A172 (cell line): ENCODE measurements at places on chromosomes 1 and 21.

- no peak for DNase-seq
Observed at GRCh38 chr1:30514945-30515344, 208.4 kb downstream of the MATN1 start.

DNA sequence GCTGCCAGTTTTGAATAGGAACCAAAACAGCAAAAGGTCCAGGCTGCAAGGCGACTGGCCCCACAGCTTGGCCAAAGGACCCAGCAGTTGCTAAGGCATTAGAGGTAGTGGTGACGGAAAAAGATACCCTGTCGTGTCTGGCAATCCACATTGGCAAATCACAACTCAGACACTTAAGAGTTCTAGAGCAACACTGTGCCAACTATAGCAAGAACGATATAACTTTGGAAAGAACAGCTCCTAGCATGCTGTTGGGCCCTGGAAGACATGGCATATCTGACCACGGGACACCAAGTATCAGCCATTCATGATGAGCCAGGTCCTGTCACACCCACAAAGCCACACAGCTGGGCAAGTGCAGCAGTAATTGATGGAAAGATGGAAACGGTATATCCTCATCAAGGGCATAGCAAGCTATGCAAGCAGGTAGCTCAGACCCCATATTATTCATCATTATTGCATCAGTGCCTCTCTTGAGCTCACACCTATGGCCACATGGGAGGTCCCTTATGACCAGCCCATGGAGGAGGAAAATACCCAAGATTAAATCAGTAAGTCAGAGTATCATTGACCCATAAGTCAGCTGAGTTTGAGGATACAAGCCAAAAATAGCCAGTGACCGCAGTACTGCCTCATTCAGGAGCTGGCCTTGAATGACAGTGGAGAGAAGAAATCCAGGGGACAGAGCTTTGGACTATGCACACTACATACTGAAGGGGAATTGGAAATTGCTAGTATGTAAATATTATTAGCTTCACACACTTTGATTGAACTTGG is 221.2 kb downstream of the SETD4 start:
- DNase-seq = no peak

DNA sequence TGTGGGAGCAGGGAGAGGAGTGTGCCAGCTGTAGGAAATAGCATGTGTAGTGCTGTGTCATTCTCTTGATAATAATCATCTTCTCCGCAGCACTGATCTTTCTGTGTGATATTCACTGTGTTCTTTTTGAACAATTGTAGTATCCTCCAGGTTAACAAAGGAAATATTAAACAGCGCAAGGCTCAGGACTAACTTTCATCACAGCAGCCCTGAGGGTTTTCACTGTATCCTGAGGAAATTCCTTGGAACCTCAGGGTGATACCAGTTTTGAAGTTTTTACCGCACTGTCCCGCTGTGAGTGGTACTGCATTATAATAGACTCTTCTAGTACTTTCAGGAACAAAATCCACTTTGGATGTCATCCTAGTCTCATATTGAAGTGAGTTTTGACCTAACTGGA is 228.4 kb upstream of the COA6 start:
- DNase-seq = no peak

DNA sequence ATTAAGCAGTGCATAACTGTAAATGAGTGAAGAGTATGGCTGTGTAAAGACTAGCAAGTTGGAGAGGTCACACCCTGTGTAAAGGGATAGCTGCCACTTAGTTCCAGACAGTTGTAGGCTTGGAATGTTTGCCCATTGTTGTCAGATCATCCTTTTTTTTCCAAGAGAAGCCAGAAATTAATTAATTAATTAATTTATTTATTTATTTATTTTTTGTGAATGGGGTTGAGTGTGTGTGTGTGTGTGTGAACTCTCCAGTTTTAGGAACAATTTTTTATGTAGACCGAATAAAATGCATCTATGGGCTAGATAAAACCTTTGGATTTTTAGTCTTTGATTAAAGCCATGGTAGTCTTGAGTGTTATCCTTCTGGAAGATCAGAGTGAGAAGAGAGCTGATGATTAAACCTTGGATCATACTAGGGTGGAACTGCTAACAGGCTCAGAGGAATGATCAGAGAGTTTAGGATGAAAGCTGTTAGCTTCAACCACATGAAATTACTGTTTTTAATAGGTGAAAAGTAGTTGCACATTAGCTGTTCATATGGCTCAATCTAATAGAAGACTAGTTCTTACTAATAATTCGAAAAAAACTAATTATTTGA is 58.4 kb downstream of the OSBPL9 start:
- no peak for DNase-seq

DNA sequence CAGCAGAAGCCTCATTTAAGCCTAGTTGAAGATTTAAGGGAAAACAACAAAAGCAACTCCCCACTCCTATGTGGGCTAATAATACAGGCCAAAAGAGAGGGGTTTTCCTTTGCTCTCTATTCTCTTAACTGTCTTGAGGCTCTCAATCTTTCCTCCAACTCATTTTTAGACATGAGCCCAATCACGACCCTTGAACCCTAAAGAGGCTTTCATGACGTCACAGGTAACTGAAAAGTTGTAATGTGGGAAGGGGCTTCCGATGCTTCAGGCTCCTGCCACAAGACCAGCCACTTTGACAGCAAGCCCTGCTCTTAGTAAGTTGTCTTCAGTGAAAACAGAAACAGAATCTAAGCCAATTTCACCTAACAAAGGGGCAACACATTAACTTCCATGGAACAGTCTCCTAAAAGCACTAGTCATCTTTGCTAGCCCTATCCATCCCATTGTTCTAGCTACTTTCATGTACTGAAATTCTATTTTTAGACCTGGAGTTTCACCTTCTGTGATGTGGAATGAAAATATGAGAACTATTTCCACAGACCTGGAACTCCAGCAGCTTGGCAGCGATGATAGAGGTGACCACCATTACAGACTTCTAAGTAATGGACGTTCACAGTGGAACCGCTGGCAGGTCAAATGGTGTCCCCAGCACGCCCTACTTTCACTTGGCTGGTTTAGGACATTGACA is 36.3 kb downstream of the GPR161 start:
- peak; percentile 33 for DNase-seq

DNA sequence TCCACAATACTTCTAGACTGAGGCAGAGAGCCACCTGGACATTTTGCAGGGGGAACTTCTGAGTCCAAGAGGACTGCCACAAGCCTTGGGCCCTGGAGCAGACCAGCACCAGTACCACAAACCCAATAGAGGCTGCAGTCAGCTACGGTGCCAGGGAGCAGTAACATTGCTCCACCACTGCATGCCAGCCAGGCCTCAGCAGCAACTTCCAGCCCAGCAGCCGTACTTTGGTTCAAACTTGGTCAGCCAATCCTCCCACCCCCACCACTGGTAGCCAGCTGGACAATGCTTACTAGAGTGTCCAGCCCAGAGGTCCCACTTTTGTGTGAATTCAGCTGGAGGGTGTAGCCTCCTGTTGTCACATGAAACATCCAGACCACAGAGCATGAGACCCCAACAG is 107.4 kb downstream of the SLC5A9 start:
- DNase-seq = no peak

- DNase-seq = no peak
Observed at GRCh38 chr1:114154146-114154962, 685 bp upstream of the SYT6 start.

DNA sequence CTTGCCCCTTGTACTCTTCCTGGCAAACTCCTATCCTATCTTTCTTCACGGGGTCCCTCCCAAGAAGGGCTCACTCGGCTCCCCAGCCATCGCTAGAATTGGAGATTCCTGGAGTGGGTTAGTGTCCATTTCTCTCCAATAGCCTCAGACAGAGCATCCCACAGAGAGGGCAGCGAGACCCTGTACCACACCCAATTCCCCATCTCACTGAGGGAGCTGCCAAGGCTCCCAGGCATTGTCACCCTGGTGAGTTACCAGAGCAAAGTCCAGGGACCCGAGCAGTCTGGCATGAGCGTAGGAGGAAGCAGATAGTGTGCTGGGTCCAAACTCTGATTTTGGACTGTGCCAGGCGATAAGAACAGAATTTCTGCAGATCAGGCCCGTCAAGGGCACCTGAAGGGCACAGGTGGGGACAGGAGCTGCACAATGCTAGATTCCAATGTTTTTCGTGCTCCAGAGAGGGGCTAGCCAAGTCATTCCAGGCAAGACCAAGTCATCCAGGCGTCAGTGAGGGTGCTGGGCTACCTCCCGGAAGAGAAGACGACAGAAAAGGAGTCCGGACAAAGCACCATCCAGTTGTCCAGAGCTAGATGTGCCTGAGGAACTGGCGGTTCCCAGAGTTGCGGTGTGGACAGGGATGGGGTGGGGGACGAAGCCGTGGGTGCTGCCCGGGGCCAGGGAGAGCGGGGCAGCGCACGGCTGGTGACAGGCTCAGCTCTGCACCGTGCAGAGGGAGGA is 15.3 kb downstream of the AKR7A3 start:
- no peak for DNase-seq

- peak; percentile 10 for DNase-seq
Observed at GRCh38 chr1:232951180-232951579, 769 bp downstream of the NTPCR start.

DNA sequence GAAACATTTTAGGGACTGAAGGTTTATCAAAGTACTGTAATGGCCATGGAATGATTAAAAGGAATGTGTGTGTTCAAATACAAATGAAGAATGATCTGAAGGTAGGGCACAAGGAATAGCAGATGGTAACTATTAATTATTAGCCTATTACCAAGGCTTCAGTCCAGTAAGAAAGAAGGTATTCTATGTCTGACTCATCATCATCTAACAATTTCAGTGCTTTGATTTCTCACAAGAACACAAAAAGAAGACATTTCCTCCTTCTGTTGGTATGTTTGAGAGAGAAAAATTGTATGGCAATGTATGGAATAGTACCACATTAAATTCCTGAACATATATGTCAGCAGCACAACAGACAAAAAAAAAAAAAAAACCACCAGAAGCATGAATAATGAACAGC is 57.5 kb downstream of the TYW3 start:
- DNase-seq = no peak

DNA sequence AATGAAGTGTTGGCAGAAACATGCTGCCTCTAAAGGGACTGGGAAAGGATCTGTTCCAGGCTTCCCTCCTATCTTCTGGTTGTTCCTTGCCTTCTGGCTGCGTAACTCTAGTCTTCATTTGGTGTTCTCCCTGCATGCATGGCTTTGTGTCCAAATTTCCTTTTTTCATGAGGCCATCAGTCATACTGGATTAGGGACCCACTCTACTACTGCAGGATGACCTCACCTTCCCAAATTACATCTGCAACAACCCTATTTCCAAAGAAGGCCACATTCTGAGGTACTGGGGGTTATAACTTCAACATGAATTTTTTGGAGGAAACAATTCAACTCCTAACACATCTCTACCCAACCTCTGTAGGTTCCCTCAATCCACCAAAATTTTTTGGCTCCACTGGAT is 26.3 kb downstream of the MR1 start:
- no peak for DNase-seq

DNA sequence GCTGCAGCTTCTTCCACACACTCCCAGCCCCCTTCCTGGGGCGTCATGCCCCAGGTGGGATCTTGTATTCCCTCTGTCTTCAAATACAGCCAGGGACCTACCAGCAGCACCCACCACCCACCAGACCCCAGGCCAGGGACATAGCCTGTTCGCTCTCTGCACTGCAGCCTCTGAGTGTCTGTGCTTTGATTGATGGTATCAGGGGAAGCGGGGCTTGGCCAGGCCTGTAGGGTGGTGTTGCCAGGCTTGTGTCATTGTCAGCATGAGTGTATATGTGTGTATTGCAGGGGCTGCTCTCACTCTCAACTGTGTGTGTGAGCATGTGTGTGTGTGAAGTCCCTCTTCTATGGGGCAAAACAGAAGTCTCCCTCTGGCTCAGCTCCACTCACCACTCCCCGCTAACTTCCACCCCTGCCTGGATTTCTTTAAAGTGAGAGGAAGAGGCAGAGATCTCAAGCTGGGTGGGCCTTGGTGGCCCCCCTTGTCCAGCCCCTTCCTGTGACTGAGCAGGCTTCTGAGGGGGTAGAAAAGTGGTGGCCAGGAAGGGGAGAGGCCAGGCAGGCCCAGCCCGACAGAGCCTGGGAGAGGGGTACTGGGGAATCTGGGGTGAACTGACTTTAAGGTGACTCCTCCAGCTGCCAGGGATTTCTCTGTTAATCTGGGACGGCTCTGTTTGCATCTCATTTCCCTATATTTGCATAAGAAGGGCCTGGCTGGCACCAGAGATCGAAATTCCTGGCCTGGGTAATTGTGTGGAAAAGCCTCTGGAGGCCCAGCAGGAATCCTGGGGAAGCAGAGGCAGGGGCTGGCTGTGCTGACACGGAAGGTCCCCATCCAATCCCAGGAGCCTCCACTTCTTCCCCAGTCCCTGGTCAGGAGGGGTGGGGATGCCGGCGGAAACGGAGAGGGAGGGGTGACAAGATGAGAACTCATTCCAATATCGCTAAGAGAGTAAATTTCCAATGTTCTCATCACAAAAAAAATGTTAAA is 18.6 kb upstream of the ADGRB2 start:
- DNase-seq = no peak

DNA sequence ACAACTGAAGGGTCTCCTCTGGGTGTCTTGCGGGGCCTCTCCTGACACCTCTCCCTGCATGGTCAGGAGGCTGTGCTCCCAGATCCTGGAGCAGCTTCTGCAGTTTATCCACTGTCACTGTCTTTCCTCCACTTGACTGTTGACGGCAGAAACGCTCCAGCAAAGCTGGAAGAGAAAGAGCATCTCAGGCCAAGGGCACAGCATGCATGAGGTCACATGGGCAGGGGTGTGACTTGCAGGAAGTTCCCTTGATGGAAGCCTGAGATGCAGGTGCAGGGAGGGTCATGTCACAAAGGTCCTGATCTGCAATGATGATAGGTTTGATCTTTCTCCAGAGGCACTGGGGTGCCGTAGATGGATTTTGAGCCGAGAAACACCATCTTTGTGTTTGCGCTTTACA is 23.3 kb downstream of the SLC44A3 start:
- DNase-seq = no peak

- DNase-seq = no peak
Observed at GRCh38 chr21:46489800-46490199, 31.1 kb downstream of the DIP2A start.

DNA sequence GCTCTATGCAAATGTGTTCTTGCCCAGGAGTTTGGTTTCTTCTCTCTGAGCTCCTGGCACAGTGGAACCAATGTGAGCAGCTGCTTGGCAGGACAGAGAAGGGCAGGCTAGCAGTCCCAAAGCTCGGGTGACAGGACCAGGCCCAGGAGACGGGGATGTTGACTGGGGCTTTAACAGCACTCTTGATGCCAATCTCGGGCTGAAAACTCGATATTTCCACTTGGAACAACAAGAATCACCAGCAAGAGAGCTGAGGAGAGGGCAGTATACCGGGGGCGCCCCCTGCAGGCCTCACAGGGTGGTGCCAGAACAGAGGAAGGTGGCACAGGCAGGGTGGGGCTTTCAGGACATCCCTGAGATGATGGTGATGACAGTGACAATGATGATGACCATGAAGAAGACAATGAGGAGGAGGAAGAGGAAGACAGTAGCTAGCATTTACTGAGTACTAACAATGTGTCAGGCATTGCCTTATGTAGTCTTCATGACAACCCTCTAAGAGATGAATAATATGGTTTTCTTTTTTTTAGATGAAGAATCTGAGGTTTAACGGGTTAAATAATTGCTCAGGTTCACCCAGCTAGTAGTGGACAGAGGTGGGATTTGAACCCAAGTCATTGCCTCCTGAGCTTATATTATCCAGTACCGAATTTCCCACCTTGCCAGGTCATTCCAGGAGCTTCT is 2.7 kb upstream of the KCNJ9 start:
- peak; percentile 69 for DNase-seq
